COR-L47 (cell line): ENCODE measurements at places on chromosomes 3 and 15.

DNA sequence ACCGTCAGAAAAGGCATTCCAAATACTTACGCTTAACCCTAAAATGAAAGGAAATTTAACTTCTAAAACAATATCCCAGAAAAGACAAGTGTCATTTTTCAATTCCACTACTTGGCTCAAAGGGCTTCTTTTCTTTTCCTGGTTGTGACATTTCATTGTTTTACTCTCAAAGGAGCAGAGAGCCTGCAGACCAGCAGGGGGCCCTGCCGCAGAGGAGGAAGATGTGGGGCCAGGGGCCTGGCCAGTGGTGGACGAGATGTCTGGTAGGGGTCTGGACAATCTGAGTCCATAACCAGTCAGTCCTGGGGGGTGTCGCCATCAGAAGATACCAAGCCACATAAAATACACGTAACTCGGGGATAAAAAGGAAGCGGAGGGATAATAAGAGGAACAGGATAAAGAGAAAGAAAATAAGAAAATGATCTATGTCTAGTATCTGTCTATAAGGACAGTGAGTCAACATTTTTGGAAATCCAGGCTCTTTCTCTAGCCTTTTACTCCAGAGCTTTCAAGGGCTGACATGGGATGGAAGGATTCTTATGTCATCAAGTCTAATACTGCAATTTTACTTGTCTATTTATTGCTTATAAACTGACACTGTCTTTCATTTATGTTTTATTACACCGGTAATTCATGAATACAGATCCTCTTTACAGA lies 54.2 kb upstream of the ARHGEF3 start:
- no peak for DNase-seq

DNA sequence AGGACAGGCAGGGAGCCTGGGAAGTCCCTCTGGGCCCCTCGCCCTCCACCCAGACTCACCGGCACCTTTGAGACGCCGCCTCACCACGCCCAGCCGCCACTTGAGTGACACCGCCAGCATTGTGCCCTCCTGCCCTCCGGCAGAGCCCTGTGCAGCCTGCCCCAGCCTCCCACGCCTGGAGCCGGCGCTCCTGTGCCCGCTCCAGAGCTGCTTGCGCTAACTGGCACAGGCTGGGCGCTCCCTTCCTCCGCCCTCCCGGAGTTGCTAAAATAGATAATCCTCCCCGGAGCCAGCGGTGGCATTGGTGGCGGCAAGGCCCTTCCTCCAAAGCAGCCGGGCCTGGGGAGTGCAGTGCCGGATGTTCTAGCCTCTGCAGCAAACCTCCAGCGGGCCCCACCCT lies 15.7 kb upstream of the GRIP2 start:
- no peak for DNase-seq

DNA sequence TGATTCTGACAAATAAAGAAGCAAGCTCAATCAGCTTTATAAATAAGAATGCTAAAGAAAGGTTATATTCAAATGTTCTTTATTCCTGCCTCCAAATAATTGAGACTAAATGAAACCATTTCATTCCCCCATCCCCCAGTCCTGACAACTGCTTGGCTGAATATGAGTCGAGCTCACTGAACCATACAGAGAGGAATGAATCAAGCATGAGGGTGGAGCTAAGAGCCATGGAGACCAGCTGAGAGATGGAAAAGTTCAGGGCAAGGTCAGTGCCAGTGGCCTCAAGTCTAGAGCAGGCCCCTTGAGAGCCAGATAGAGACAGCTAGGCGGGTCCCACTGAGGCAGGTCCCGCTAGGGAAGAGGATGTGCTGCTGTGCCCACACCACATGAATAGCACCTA lies 188.7 kb upstream of the EIF1B start:
- no peak for DNase-seq

- no peak for DNase-seq
Measured at GRCh38 chr15:37112971-37113670, 12.8 kb upstream of the MEIS2 start.

DNA sequence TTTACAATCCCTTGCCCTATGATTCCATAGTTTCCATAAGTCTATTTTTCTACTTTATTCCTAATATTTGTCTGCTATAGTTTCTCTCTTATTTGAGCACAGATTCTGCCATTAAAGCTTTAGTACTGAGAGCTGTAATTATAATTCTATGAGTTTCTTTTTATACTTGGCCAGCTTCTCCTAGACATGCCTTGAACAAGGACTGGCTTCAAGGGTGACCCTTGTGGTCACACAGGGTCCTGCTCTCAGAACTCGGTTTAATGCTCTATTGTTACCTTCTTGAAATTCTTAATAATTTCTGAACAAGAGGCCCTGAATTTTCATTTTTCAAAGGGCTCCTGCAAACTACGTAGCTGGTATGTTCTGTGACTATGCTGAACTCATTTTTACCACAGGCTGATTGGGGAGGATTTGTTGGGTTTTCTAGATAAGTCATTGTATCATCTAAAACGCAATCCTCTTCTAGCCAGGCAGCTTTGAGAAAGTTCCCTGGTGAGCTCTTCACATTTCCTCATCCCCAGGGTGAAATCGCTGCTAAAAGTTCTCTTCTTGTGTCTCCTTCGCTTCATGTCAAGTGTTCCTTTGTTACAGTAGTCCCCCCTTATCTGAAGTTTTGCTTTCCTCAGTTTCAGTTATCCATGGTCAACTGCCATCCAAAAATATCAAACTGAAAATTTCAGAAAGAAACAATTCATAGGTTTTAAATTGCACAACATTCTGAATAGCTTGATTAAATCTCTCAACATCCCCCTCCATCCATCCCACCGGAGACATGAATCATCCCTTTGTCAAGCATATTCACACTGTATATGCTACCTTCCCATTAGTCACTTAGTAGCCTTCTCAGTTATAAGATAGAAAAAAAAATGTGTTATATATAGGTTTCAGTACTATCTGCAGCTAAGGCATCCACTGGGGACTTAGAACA lies 12.6 kb upstream of the PLCL2 start:
- no peak for DNase-seq
